AG04449 (cell line): ENCODE measurements at places on chromosomes 12 and 14.

- DNase-seq, result no peak
Measured at GRCh38 chr14:56494167-56494566, 85.4 kb upstream of the TMEM260 start.

DNA sequence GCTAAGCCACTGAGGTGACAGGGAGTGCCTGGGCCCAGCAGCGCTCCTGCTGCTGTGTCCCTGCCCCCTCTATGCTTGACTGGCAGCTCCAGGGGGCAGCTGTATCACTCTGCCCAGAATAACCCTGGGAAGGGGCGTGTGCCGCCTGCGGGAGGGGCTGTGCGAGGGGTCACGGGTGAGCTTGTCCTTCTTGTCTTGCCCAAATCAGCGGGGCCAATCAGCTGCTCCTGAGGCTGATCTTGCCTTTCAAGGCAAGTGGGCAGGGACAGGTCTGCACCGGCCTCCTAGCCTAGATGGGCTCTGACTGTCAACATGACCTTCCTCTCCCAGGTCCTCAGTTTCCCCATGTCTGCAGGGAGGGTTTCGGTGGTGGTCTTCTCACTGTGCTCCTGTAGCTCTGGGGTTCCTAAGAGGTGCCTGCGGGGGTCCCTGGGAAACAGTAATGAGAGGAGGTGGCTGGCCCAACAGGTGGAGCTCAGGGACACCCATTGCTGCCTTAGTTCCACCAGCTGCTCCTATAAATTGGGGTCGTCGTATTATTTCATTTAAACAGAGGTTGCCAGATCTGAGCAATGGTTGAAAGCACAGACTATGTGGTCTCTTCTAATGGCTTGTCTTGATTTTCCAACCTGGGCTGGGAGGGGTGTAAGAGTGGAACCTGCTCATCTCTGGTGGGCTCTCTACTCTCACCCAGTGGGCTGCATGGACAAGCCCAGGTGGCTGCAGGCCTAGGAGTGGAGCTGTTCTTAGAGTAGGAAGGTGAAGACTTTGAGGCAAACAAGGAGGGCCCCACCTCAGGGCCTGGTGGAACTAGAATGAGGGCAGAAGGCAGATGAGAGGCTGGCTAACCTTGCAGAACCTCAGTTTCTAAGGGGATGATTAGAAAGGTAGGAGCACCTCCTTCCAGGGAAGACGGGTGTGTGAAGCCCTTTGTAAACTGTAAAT is 11.7 kb downstream of the RTL1 start:
- no peak for DNase-seq

DNA sequence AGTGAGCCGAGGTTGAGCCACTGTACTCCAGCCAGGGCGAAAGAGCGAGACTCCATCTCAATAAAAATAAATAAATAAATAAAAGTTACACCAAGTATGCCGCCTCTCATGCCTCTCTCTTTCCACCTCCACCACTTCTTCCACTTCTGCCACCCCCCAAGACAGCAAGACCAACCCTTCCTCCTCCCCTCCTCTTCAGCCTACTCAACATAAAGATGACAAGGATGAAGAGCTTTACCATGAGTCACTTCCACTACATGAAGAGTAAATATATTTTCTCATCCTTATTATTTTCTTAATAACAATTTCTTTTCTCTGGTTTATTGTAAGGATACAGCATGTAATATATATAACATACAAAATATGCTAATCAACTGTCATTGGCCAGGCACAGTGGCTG is 3.6 kb upstream of the TMED2 start:
- no peak for DNase-seq

DNA sequence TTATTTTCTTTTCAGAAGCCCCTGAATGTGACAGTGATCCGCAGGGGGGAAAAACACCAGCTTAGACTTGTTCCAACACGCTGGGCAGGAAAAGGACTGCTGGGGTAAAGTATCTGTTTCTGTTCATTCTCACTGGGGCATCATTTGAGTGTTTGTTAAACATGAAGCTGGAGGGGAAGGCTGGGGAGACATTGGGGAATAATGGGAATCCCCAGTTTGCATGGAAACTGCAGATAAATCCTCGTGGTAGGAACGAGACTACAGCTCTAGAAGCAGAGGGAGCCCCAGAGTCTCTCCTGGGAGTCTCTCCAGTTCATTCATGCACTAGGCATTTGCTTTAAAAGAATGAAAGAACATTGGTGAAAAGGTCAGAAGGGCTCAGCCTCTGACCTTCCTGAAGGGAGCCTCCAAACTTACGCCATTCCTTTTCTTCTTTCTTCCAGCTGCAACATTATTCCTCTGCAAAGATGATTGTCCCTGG is 2.5 kb upstream of the CFAP251 start:
- DNase-seq, result no peak

GRCh38 chr14:59305231-59305630 is 116.8 kb downstream of the DAAM1 start:
- no peak for DNase-seq

- no peak for DNase-seq
Measured at GRCh38 chr12:131592972-131593371, 117.9 kb upstream of the SFSWAP start.

DNA sequence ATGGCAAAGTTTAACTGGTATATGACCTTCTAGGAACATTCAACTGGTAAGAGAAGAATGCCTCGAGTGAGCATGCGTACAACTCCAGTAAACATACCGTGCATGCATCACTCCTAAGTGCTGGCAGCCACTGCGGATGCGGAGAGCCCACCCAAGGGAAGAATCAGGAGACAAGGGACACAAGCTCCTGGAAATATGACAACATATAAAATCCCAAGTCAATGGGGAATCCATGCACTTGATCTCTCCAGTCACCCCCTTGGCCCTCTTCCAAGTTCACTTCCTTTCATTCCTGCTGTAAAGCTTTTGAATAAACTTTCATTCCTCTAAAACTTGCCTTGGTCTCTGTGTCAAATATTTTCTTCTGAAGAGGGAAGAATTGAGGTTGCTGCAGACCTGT is 168.7 kb upstream of the TMCC3 start:
- DNase-seq, result no peak

GRCh38 chr12:3266638-3267037 is 189.5 kb downstream of the TSPAN9 start:
- no peak for DNase-seq

- no peak for DNase-seq
Measured at GRCh38 chr12:72053604-72054003, 115.0 kb downstream of the TPH2 start.

- DNase-seq, result no peak
Measured at GRCh38 chr12:16016748-16017147, 105.6 kb downstream of the DERA start.

DNA sequence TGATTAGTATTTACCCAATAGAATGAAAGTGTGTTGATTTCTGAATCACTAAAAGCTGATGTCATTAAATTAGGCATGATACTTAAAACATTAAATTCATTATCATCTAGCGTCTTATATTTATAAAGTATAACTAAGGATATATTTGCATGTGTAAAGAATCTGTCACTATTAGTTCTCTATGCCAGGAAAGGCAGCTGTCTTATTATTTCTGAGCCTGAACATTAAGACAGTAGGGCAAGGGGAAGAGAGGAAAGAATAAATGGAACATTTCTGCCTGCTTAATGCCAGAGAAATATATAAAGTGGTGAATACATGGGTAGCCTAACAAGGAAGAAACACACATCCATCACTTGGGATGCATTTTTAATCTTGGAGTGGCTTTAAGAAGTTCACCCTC is 965.1 kb upstream of the TMEM132C start:
- no peak for DNase-seq

DNA sequence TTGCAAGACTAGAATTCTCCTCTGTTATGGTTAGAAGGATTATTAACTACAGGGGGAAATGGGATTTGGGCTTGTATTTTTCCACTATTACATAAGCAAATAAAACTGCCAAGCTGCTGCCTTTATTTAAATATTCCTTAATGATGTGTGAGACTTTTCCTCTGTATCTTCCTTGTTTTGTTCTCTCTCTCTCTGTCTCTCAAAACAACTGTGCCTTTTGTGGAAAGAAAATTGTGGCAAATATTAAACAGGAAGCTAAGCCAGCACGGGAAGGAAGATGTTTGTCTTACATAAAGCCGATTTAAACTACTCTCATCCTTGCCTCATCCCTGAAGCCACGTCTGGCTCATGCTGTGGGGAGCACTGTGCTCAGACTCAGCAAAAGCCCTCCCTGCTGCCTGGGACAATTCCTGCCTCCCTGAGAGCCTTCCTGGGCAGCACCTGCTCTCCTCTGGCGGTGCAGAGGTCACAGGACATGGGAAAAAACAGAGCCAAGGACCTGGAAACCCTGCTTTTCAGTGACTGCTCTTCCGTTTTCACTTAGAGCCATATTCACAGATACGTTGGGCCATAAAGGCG is 237.2 kb downstream of the SLC15A4 start:
- no peak for DNase-seq

DNA sequence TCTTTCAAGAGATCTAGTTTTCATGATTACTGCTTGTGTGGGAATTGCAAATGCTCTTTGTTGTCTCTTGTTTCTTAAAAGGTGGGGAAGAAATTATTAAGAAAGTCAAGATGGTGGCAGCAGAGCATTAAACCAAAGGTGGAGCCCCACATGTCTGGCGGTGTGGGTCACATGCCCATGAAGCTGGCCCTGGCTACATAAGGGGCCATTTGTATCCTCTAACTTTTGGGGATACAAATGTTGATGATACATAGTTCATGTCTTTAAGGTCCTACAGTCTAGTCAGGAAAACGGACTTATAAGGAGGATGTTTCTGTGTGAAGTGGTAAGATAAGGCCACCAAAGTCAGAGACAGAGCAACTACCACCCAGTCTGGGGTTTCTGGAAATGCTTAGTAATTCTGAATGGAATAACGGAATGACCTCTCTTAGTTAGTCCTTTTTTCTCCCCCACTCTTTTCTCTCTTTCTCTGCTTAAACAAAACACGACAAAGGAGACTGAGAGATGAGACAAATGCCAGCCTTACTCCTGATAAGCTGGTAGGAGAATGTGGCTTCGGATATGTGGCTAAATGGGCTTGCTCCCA is 39.9 kb upstream of the PTHLH start:
- DNase-seq, result no peak

GRCh38 chr14:31206536-31207286 is 882 bp downstream of the HECTD1 start:
- DNase-seq, result no peak
